ENCODE measurements at places on chromosomes 16 and 17.

- no peak for DNase-seq
These were observed 98.3 kb downstream of the CMIP start for GRCh38 chr16:81542609-81543570.

DNA sequence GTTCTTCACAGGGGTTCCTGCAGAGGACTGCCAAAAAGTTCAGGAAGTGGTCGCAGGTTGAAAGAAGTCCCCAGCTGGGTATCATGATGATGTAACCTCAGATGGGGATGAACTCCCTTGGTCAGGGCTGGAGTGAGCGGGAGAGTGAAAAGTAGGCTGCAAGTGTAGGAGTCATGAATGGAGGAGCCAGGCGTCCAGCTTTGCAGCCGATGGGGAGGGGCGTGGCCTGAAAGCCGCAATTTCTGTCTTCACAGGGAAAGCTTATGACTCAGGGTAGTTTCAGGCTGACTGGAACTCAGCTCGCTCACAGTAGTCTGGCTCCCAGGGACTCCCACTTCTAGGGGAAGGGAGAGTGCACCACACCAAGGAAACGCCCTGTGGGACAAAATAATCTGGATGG is 70.0 kb upstream of the HS3ST3A1 start:
- no peak for DNase-seq

- no peak for DNase-seq
These were observed 48.5 kb downstream of the CBFA2T3 start for GRCh38 chr16:88928405-88929090.

GRCh38 chr17:42832934-42833766 is at the start of gene PSME3:
TSS of gene PSME3 (plus strand) at chr17:42833397. CDS start at chr17:42833632, 235 bp downstream.
- DNase-seq = peak; percentile 75

DNA sequence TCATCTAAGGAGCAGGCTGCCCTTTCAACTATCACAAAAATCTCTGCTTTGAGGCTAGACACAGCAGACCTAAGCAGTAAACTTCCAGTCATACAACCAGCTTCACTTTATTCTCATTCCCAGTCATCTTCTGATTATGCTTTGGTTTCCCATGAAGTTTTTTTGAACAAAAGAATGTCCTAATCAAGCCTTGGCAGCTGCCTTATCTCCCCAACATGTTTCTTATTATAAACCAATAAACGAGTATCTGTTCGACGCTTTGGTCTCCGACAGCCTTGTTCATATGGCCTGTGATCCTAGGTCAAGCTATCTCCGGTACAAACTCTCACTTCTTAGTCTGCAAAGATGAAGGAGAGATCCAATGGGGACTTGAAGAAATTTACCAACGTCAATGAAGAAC is 47.4 kb upstream of the CDYL2 start:
- DNase-seq = no peak

GRCh38 chr17:50100480-50100883 is 5.3 kb downstream of the PDK2 start:
- no peak for DNase-seq

GRCh38 chr17:65366102-65366844 is 195.2 kb downstream of the AXIN2 start:
- peak; percentile 50 for DNase-seq

DNA sequence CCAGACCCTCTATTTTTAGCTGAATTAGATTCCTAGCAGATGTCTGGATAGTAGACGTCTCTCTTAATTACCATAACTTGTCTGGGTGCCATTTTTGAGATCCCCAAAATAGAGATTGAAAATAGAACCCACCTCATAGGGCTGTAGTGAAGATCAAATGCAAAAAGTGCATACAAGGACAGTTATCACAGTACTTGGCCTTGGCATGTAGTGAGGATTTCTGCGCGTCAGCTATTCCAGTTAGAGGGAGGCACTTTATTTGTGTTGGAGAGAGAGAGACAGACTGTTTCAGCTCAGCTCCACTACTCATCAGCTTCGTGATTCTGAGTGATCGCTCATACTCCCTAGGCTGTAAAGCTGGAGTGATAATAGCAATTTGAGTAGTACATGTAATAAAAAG is 59.6 kb upstream of the CDH13 start:
- DNase-seq = no peak

GRCh38 chr16:85541181-85541580 is 71.9 kb upstream of the GSE1 start:
- no peak for DNase-seq

- no peak for DNase-seq
These were observed 3.5 kb upstream of the YPEL2 start for GRCh38 chr17:59327981-59328290.

- no peak for DNase-seq
These were observed 8.3 kb downstream of the TFAP4 start for GRCh38 chr16:4264546-4264945.

DNA sequence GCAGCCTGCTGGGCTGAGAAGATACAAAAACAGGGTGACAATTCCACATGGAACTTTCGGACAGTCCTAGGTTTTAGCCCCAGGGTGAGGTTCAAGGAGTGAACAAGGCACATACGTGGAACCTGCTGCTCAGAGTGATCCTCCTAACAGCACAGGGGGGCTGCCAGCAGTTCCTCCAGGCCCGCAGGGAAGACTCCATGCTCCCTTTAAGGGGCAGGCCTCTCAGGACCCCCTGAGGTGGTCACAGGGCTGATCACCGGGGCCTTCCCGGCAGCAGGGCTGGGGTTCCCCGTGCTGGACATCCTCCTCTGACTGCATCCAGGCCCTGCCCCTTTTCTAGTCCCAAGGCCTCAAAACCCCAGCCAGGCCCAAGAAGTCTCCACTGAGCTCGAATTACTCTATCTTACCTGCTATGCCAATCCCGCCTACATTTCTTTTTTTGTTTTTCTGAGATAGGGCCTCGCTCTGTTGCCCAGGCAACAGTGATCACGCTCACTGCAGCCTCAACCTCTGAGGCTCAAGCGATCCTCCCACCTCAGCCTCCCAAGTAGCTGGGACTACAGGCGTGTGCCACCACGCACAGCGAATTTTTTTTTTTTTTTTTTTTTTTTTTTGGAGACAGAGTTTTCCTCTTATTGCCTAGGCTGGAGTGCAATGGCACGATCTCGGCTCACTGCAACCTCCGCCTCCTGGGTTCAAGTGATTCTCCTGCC is 10.4 kb downstream of the CANT1 start:
- DNase-seq = no peak

DNA sequence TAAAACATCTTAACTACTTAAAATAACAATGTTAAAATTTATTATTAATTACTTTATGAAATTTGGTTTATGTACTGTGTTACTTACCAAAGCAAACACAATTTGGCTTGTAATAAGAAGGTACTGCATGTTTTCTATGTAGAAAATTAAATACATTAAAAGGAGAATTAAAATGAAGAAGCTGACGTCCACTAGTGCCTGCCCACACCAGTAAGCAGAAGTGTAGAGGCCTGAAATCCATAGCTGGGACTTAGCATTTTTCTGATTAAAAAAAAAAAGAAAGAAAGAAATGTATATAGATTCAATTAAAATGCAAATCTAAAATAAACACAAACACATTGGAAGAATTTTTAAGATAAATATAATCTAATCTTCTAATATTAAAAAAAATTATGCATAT is 35.8 kb upstream of the ABCA9 start:
- no peak for DNase-seq

DNA sequence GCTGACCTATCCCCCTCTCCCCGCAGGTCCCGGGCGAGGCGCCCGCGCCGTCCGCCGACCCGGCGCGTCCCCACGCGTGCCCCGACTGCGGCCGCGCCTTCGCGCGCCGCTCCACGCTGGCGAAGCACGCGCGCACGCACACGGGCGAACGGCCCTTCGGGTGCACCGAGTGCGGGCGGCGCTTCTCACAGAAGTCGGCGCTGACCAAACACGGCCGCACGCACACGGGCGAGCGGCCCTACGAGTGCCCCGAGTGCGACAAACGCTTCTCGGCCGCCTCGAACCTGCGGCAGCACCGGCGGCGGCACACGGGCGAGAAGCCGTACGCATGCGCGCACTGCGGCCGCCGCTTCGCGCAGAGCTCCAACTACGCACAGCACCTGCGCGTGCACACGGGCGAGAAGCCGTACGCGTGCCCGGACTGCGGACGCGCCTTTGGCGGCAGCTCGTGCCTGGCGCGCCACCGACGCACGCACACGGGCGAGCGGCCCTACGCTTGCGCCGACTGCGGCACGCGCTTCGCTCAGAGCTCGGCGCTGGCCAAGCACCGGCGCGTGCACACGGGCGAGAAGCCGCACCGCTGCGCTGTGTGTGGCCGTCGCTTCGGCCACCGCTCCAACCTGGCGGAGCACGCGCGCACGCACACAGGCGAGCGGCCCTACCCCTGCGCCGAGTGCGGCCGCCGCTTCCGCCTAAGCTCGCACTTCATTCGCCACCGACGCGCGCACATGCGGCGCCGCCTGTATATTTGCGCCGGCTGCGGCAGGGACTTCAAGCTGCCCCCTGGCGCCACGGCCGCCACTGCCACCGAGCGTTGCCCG is 10.3 kb downstream of the ZNF771 start:
- peak; percentile 75 for DNase-seq

- DNase-seq = no peak
These were observed 45.0 kb downstream of the NSRP1 start for GRCh38 chr17:30161601-30162000.

- DNase-seq = no peak
These were observed 306.2 kb downstream of the CEP112 start for GRCh38 chr17:65885541-65886312.

DNA sequence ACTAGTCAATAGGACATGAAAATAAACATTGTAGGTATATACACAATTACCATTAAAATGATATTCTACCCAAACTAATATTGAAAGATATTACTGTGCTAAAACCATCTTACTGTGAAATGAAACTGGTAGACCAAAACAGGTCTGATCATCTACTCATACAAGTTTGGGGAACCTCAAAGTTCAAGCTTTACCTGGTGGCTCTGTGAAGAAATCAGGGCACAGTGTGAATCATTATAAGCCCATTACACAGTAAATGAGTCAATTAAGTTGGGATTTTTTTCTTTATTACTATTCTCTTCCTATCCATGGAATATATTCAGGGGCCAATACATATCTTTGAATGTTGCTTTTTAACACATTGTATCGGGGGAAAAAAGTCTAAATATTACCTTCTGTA is 57.1 kb downstream of the HELZ start:
- no peak for DNase-seq

DNA sequence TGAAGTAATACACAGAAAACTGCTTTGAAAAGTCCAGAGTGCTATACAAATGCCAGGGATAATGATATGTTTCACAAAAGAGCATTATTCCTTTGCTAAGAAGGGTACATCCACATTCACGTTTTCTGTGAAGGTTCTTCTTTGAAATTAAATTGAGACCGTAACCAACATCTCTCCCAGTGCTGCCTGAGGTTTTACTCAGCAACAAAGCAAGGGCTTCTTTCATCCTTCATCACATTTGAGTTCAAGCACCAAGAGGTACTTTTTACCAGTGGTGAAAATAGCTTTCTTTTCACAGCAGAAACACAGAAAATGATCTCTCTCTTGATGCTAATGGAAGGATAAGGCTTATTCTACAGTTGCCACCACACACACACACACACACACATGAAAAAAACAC is 113.3 kb downstream of the TOX3 start:
- no peak for DNase-seq

DNA sequence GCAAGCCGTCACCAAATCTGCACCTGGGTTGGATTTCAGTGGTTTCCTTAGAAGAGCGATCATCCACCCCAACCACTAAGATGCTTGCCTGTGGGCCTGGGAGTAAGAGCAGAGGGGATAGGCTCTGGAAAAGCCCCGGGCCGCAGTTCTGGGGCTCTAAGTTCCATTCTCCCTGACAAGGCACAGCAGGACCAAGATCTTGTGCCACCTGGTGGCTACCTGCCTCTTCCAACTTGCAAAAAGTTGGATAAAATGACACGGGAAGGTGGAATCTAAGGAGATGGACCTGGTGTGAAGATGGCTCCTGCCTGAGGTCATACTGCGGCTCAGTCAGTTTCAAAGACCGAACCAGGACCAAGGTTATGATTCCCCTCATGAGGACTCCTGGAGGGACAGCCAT is 42.3 kb downstream of the ABCC12 start:
- no peak for DNase-seq

GRCh38 chr17:72134608-72135394 is 14.0 kb downstream of the SOX9 start:
- no peak for DNase-seq

DNA sequence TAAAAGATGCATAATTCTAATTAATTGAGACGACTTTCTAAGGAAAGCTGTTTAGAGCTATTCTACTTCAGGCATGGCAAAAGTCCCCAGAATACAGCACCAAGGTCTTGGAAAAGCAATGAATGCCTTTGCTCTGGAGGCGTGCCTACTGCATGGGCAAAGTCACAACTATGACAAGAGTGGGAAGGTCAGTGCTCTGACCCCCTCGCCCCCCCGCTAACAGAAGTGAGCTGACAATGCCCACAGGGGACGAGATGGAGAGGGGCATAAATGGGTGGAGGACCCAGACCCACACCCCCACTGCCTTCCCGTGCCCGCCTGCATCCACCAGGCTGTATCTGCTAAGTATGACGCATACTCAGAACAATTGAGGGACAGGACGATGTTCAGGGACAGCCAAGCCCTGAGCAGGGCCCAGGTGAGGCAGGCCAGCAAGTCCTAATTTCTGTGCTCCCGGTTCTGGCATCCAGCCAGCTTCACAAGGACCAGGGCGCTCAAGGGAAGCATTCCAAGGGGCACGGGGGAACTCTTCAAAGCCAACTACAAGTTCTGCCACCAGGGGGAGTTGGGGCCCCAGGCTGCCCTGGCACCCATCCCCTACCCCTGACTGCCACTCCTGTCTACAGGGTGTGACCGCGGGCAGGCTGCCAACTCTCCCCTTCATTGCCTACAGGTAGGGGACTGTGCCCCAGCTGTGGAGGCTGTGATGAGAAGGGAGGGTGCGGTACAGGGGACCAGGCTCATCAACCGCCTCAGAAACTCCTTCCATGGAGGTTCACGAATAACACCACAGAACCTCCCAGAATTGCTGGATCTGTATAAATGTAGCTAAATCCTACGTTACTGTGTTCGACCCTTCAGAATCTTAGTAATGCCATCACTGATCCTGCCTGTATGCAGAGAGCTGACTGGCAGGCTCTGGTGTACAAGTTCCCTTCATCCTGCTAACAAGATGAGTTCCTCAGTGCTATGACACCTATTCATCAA is 20.8 kb downstream of the NPRL3 start:
- DNase-seq = peak; percentile 48

GRCh38 chr16:29025218-29025617 is 40.4 kb downstream of the LAT start:
- no peak for DNase-seq

DNA sequence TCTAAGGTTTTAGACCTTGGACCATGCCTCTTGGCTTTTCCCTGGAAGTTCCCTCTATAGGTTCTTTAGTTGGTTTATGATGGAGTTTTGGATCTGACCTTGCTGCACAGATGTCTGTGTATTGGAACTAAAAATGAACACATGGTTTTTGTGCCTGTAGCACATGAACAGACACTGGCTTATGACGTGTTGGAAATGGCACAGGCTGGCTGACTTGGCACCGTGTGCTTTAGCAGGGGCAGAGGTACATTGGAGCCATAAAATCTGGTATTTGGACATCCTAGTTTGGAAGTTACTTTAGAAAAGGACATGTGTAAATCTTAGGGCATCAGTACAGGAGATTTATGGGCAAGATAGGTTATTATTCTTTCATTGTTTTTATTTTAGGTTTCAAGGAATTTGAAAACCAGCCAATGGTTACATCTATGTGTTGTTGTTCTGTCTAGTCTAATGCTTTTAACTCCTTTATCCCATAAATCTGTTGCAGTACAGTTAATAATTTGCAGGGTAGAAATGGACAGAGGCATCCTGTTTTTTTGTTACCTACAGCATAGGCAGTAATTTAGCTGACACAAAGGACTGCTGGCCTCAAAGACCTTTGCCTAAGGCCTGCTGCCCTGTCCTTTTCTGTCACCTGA is 6.0 kb downstream of the SOCS7 start:
- no peak for DNase-seq

GRCh38 chr17:62587554-62587953 is 39.9 kb upstream of the MRC2 start:
- DNase-seq = no peak
